ENCODE measurements at places on chromosomes 2 and 18.

DNA sequence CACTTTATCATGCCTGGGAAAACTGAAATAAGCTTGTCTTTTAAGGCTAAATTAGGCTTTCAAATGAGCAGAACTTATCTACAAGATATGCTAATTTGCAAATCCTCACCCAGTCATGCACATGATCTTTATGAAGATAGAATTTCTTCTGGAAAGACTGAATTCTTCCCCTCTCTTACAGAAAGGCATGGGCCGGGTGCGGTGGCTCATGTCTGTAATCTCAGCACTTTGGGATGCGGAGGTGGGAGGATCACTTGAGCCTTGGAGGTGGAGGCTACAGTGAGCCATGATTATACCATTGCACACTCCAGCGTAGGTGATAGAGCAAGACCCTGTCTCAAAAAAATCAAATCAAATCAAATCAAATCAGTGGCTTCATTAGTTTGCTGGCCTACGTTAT is 11.7 kb upstream of the FOXI3 start:
- DNase-seq: no peak

DNA sequence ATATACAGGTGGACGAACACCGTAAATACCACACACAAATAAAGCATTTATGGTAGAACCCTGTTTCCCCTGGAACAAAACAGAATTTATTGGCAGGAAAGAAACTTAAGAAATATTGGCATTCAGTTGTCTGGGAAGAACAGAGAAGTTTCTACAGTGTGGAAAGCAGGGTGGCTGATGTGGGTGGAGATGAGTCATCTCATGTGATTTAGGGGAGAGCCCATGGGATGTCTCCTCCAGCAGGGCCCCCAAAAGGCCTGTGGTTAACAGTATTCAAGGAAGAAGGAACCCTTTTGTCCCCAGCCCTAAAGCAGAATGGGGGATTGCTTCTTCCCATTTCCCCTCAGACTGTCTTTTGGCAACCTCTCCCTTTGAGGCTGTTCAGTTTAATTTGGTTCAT is 24.2 kb downstream of the SIX3 start:
- DNase-seq: no peak

DNA sequence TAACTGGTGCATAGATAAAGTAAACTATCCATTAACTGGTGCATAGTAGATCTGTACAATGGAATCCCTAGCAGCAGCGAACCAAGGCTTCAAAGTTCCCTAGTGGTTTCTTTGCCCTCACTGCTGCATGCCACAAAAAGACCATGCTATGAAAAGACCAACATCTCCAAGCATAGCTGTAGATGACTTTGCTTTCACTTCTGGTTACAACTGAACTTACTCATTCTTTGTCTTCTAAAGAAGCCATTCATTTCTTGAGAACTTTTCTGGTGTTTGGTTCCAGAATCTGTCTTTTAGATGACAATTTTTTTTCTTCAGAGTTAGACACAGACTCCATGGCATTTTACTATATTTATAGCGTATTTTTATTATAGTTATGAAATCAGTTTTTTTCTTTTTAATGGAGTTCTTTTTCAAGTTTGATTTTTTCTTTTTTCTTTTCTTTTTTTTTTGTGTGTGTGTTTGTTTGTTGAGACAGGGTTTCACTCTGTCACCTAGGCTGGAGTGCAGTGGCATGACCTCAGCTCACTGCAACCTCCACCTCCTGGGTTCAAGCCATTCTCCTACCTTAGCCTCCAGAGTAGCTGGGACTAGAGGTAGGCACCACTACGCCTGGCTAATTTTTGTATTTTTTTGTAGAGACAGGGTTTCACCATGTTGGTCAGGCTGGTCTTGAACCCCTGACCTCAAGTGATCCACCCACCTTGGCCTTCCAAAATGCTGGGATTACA is 63.6 kb downstream of the SLC35F5 start:
- DNase-seq: no peak

DNA sequence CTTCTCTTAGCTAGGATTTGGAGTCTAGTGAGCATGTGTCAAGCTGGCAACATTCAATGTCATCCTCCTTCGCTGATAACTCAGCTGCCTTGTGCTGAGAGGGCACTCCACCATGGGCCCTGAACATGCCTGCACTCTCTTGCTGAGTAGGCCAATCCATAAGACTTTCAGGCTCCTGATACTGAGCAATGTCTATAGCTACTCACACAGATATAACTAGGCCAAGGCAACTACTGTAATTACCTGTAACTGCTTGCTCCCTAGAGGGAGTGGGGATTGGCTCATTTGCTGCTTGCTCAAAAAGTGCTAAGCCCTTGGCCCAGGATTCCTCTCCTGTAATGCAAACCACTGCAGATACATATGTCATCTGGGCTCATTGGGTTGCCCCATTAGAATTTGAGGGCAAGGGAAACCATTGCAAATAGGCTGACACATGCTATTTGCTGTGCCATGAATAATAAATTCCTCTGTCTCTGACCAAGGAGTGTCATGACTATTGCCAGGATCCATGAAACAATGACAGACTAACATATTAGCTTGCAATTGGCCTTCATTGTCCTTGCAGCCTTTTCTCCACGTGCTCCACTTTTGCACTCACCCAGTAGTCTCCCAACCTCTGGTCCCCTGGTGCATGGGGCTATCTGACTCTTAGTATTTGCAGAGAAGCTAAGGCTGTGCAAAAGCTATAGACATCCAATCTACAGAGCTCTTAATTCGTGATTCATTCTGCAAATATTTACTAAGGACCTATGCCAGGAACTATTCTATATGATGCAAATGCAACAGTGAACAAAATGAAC is 36.9 kb upstream of the BMPR2 start:
- DNase-seq: no peak

DNA sequence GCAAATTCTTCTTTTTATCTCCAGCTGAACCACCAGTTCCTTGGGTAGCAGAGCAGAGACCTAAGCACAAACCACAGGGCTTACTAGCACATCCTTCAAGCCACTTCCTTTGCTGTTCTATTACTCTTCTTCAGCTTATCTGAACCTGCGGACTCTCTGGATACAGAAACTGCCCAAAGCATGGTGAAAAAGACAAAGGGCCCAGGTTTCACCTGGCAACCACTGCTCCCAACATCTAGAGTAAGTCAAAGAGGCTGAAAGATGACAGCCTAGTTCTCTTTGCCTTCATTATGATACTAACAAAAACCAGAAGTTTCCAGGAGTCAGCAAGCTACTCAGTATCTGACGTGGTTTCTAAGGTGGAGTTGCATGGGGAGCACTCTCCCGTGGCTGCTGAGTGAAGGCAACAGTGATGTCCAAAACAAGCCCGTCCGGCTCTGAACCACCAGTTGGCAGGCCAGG is 43.4 kb downstream of the KANSL3 start:
- no peak for DNase-seq

- no peak for DNase-seq
Measured at GRCh38 chr18:3793545-3793944, 343.6 kb downstream of the TGIF1 start.

DNA sequence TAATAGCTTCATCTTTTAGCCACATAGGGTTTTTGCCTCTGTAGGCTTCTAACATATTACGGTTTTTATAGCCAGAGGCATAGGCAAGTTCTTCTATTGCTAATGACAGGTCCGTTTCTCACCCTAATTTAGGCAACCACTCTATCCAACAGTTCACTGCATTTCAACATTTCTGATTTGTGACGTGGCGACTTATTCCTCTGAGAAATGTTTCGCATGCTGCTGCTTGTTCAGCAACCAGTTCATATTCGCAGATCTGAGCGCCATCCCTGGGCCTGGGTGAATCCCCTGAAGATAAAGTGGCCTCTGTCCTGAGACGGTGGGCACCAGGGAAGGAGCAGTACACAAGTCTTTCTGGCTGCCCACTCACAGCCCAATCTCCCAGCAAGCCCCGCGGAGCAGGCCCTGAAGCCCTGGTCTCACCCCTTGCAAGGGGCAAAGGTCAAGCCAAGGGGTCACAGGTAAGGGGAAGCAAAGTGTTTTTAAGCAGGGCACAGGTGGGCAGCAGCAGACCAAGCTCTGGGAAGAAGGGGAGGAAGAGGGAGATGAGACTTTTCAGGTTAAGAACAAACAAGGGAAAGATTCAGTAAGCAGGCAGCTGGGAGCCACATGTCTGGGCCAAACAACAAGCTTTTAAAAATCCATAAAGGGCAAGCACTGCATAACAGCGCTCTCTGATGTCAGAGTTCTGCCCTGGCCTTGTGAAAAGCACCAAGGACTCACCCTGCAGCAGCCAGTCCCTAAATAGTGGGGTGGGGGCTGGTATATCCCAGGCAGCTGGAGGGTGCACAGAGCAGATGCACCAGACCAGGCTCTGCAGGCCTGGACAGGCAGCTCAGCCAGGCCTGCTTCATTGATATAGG is 10.8 kb upstream of the COX7A2L start:
- DNase-seq: no peak

GRCh38 chr2:70922235-70923234 is 13.2 kb upstream of the ATP6V1B1 start:
- no peak for DNase-seq

DNA sequence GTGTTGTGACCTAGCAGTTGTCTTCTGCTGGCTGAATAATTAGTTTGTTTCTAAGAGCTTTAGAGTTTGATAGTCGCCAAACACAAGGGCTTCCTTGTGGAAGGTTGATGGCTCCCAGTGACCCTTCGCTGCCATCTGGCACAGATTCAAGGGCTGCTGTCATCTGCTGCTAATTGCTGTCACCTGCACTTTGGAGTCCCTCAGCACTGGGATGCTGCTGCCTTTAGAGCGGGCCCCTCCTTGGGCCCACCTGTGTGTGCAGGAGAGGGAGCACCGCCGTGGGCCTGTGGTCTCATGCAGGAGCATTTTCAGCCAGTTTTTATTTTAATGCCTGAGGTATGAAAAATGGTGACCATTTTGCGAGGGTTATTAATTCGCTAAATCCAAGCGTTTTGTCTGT is 154.0 kb upstream of the NFATC1 start:
- peak; percentile 37 for DNase-seq

DNA sequence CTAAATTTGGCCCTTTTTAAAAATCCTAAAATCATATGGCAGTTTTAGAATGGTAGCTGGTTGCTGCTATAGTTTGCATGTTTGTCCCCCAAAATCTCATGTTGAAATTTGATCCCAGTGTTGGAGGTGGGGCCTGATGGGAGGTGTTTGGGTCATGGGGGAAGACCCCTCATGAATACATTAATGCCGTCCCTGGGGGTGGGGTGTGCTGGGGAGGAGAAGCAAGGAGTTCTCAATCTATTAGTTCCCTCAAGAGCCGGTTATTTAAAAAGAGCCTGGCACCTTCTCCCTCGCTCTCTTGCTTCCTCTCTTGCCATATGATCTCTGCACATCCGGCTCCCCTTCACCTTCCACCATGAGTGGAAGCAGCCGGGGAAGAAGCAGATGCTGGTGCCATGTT is 20.8 kb downstream of the GPATCH11 start:
- DNase-seq: no peak

GRCh38 chr2:96869281-96869821 is 529 bp downstream of the SEMA4C start:
- no peak for DNase-seq

DNA sequence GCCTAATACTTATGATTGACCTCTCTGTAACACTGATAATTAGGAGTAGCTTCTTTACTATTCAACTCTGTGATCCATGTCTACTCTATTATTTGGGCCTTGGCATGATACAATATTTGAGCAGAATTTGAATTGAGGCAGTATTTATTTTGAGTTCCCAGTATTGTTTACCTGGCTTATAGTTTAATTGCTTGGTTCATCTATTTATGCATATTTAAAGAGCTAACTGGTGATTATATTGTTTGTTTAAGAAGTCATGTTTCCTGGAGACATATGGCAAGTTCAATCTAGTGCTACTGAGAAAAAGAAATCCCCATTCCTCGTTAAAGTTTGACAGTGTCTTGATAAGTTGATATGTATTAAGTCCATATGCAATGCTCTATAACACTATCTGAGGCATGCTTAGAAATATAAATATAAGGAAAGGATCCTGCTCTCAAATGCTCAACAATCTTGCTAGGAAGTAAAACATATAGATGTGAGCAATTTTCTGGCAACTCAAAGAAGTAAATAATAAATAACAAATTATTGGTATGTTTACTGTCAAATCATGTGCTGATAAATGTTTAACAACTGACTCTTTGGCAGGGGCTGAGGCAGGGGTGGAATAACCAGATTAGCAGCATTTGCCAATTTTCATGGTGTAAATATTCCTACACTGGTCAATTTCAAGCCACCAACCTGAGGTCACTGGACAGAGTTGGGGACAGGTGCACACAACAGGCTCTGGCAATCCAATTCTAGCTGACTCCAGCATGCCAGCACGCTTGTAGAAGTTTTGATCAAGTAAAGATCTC is 430.2 kb upstream of the PIK3C3 start:
- no peak for DNase-seq

DNA sequence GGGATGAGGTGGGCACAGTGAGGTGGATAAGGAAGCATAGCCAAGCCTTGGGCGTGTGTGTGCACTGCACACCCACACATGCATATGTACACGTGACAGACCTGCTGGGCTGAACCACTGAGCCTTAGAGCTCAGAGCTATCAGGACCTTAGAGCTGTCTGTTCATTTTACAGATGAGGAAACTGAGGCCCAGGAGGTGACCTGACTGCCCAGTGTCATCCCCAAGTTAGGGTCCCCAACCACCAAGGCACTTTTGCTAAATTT is 8.2 kb upstream of the SNED1 start:
- DNase-seq: no peak

DNA sequence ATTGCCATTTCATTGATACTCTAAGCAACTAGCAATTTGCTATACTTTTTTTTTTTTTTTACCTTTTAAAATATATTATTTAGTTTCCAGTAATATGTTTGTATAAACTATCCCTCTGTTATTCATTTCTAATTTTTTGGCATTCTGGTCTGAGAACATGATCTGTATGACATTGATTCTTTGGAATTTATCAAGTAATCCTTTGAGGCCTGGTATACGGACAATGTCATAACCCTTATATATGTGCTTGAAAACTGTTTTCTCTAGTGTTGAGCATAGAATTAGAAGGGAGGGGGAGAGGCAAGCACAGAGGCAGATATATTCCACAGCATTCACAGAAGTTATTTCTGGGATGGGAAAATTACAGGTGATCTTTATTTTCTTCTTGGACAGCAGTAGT is 48.2 kb upstream of the POLE4 start:
- no peak for DNase-seq

DNA sequence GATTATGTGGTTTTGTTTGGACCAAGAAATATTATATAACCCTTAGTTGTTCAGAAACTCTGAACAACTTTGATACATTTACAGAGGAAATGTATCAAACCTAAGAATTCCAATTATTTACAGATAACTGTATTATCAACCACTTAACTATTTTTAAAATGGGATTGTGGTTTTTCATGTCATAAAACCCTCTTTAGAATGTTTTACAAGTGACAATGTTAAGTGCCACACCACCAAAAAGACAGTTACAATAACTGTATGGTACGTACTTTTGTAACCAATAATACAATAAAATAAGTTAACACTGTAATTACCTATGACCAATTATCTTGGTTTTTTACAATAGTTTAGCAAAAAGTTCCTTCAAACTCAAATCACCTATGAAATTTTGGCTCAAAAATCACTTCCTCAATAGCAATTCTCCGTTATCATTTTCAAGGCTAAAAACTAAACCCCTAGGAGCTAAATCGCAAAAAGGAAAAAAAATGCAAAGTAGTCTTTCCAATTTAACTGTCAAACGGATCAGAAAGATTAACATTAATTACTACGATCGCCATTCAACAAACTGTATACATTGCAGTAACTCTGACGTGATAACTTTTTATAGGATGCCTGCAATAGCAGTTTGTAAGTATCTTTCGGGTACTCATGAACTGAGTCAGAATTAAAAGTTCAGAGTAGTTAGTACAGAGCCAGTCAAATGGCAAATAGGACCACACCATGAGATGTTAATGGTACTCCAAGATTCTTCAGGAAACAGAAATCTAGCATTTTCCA is 1.5 kb downstream of the ROCK1 start:
- no peak for DNase-seq

- no peak for DNase-seq
Measured at GRCh38 chr18:72555101-72555500, 11.0 kb upstream of the CBLN2 start.

Data from NCI-H1092 (cell line).